Stimulated activated CD4-positive, alpha-beta T cell treated with anti-CD3 and anti-CD28 coated beads, TNF-alpha, amount 100 ng/mL, for 24 hours (primary cell): ENCODE measurements at places on chromosomes 11 and 22.
A peak's percentile ranks its signal among the peaks of the same experiment; 100 is the strongest.

GRCh38 chr11:1373536-1374214 is 16.1 kb upstream of the BRSK2 start:
- no peak for DNase-seq

- no peak for DNase-seq
Observed at GRCh38 chr22:19873138-19873959, 18.7 kb upstream of the GNB1L start.

- DNase-seq, result no peak
Observed at GRCh38 chr11:431921-432320, 9.9 kb downstream of the ANO9 start.

DNA sequence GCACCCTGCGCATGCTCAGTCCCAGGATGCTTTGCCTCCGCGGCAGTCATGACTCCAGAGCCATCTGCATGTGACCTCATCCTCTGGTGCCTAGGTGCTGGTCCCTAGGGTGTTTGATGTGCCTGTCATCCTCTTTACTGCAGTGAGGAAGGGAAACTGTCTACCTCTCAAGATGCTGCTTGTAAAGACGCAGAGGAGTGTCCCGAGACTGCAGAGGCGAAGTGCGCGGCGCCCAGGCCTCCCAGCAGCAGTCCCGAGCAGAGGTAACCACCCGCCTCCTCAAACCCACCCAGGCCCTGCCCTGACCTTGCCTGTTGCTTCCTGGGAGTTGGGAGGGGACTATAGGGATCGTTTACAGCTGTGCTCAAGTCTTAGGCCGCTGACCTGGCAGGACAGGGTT is 74.6 kb upstream of the GAL start:
- DNase-seq, result no peak

GRCh38 chr22:46150655-46151477 is 540 bp downstream of the PPARA start:
- DNase-seq, result peak; percentile 27

DNA sequence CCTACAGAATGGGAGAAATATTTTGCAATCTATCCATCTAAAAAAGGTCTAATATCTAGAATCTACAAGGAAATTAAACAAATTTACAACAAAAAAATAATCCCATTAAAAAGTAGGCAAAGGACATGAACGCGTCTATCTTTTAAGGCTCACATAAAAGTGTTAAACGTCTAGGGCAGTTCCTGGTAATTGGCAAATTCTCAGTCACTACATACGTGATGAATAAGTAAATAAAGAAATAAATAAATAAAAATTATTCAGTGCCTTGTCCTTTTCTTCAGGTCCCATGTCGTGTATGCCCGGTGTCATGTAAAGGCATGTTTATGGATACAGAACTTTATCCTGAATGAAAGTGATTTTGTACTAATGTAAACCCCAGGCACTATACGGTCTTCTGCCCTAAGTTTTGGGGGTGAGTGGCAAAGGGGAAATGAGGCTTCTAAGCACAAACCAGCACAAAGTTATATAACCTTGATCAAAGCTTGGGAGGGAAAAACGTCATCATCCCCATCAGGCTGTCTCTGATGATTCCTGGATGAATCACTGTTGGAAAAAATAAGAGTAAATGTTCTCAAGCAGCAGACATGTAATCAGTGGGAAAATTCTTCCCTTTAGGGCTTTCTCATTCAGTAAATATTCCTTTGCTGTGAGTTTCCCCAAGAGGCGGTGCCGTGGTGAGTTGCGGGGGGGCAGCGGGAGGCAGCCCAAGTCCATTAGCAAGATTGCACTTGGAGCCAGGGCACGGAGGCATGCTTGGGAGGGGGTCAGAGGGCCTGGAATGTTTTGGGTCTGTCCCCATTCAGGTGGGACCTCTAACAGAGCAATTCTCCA is 30.4 kb upstream of the MICAL2 start:
- no peak for DNase-seq

DNA sequence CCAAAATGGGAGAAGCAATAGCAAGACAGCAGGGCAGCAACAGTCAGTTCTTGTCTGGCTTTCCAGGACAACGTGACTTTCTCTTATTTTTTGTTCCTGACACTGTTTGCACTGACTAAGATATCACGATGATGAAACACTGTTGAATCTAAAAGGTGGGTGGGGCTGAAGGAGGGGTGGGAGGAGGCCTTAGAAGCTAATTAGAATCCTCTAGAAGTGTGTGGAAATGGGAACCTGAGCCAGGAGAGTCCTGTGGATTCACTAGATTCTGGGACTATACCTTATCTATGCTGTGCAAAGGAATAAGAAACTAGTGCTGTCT is 300.3 kb downstream of the ST3GAL4 start:
- no peak for DNase-seq

DNA sequence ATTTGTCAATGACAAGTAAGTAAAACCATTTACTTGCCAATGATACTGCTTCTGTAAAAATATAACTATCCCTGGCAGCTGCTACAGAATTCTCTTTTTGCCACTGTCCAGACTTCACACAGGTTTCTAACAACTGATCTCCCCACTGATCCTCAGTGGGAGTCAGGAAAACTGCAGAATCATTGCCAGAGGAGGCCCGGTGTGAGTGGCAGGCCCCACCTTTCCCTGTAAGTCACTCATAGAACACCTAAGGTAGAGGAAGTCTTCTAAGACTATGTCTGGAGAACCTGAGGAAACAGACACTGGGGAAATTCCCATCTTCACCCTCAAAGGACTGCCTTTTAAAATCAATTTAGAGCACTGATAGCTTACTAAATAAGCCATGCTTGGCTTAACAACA is 66.3 kb downstream of the ZC3H12C start:
- DNase-seq, result no peak

- DNase-seq, result no peak
Observed at GRCh38 chr11:81197396-81197795, 1536.3 kb downstream of the FAM181B start.

GRCh38 chr11:117511483-117511930 is 183.9 kb downstream of the CEP164 start:
- no peak for DNase-seq

- DNase-seq, result no peak
Observed at GRCh38 chr11:6646576-6646917, 9.1 kb downstream of the DCHS1 start.

- DNase-seq, result no peak
Observed at GRCh38 chr11:17718015-17718414, 1.4 kb upstream of the MYOD1 start.

DNA sequence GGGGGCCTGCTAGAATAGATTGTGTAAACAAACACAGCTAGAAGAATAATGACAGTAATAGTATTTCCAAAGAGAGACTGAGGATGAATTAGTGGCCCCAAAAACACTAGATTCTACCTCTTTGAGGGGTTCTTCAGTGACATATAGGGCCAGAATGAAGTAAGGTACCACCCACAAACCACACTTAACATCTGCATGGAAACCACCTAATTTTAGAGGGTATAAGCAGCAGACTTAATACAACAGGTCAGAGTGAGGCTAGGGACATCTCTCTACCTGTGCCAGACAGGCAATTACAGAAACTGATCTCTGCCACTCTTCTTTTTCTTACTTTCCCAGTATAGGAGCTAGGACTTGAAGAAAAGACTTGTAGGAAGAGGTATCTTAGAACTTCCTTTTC is 20.1 kb downstream of the ELP4 start:
- DNase-seq, result no peak

GRCh38 chr11:4454021-4454420 is 4.9 kb downstream of the OR52K2 start:
- DNase-seq, result no peak

DNA sequence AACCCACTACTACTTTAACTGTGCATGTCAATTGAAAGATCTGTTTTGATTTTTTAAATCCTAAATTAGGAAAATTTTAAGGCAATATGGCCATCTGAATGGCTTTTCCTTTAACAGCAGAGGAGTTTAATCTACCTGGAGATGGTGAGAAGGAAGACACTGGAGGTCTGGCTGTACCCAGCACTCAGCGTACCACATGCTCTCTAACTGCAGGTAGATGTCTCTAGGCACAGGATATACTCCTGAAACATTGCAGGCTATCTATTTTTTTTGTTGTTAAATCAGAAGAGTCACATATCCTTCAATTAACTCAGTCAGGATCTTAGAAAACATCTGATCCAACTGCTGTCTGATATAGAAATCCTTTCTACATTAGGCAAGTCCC is 17.3 kb upstream of the CASTOR1 start:
- DNase-seq, result no peak

DNA sequence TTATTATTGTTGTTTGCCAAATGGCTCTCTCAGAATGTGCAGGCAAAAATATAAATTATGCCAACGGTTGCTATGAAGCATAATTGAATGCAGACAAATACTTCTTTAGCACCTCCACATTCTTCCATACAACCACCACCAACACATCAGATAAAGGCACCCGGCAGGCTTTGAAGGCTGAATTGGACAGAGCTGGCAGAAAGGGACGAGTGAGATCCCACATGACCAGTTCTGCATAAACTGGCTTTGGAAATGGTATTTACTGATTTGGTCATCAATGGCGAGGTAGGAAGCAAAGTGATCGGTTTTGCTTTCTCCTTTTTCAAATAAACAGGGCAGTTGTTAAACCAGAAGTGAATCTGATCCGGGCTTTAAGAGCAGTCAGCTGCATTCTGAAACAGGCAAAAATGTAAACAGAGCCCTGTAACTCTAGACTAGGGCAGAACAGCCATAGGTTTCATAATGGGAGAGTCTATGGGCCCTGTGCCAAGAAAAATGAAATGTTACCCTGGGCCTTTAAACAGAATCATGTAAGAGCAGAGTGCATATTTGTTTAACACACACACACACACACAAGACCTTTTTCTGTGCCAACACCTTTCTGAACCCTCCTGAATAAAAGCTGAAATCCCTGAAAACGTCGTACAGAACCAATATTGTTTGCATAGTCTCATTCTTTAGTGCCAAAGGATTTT is 97.7 kb downstream of the MPPED2 start:
- no peak for DNase-seq

DNA sequence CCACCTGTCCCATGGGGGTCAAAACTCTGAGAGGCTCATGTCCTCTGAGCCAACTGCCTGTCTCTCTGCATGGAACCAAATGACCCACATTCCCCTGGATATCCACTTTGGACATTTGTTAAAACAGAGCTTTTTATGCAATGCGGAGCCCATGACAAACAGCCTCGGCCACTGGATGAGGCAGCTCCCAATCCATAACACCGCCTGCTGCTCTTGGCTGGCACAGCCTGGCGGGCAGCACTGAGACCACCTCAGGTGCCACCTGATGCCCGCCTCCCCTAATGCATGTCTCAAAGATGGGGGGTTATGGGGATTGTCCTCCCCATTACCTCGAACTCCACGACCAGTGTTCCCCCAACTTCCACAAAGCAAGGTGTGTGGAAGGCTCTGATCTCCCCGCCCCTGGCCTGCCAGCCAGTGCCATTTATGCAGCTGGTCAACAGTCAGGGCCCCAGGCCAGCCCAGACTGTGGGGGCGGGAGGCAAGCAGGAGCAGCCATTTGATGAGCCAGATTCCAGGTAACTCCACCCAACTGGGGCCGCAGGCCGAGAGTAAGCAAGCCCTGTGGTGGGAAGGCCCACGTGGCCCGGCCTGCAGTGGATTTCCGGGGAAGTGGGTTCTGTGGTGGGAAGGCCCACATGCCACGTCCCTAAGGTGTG is 84.2 kb downstream of the PHF21B start:
- no peak for DNase-seq

- no peak for DNase-seq
Observed at GRCh38 chr22:42401535-42402334, 30.5 kb downstream of the NFAM1 start.
